Neural progenitor cell (in vitro differentiated cells): ENCODE measurements at places on chromosomes 5 and 9. TPM values are rescaled to one million over a fixed set of nuclear protein-coding genes. Genes with fewer than 3 reads are reported as not detected.

GRCh38 chr5:149871471-149871870 is 73.1 kb downstream of the PDE6A start:
- no peak overlapping the region for H3K4me3 ChIP-seq
- H3K27me3 ChIP-seq, result no peaks in the 10 kb centered on the region
- no peak for DNase-seq
- no peak overlapping the region for H3K27ac ChIP-seq
- H3K4me1 ChIP-seq, result no peaks in the 10 kb centered on the region

DNA sequence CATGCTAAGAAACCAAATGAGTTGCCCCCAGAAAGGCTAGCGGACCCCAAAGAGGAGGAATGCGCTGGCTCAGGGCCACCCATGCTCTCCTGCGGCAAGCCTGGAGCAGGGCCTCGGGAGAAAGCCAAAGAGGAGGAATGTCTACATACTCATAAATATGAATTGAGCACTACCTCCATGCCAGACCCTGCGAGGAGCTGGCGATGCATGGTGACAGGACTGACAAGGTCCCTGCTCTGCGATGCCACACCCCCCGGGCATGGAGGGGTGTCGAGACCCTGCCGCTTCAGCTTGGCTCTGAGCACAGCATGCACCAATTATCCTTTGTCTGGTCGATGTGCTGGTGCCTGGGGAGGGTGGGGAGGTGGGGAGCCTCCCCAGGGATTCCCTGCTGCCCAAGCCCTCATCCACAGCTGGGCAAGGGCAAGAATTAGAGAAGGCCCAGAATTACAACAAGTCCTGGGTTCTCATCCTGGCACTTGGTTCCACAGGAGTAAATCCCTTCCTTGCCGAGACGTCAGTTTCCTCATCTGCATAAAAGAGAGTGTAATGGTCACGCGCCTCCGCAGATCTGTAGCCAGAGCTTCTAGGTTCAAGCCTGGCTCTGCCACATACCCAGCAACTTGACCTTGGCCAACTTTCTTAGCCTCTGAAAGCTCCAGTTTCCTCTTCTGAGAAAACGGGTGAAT is 74.4 kb downstream of the FAM114A2 start:
- H3K4me1 ChIP-seq, result peaks cover 19% of the 10 kb centered on the region
- H3K36me3 ChIP-seq, result no peaks in the 10 kb centered on the region
- no peak overlapping the region for H3K4me3 ChIP-seq
- no peak for DNase-seq

CTNNA1 gene
- total RNA-seq, result 267 and 305 TPM in 2 replicates

- peaks cover 3% of the 10 kb centered on the region for H3K36me3 ChIP-seq
- no peaks in the 10 kb centered on the region for H3K4me1 ChIP-seq
- H3K4me3 ChIP-seq, result no peak overlapping the region
- no peak overlapping the region for H3K27ac ChIP-seq
- no peak for DNase-seq
Measured at GRCh38 chr5:154878642-154879335, 20.4 kb downstream of the CNOT8 start.

DNA sequence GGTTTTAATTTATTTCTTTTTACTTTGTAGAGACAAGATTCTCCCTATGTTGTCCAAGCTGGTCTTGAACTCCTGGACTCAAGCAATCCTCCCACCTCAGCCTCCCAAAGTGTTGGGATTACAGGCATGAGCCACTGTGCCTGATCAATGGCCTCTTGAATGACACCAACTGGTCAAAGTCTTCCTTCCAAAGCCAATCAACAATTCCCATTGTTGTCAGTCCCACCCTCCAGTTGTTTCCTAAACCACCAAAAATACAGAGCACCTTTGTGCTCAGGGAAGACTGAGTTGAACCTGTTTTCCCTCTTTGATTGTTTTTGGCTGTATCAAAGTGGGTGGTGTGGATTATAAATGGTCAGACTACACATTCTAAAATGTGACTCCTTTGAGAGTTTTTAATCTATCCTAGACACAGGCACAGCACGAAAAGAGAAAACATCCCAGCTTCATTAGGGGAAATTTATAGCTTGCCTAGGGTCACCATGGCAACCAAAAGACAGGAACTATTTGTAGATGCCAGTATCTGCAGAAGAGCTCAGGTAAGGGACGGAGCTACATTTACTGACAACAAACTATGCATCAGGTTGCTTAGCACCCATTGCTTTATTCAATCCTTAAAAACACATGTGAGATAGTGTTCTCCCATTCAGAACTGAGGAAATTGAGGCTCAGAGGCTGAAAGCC is 27.6 kb upstream of the ATP6V1G1 start:
- H3K4me3 ChIP-seq, result no peak overlapping the region
- no peak overlapping the region for H3K27ac ChIP-seq
- H3K36me3 ChIP-seq, result no peaks in the 10 kb centered on the region
- H3K4me1 ChIP-seq, result peaks cover 3% of the 10 kb centered on the region
- DNase-seq, result no peak
